Brain pericyte (primary cell): ENCODE measurements at places on chromosomes 5 and 9.

DNA sequence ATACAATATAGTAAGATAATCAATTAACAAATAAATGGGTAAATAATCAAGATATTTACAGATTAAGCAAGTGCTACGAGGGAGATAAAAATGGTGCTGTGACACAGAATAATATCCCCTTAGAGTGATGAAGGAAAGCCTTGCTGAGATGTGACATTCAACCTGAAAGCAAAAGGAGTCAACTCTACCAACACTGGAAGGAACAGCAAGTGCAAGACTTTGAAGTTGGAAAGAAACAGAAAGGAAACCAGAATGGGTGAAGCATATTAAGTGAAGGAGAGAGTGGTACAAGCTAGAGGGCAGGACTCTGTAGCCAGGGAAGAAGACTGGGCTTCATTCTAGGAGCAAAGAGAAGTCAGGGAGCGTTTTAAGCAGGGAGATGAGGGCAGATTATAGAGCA lies 12.2 kb upstream of the MEGF9 start:
- DNase-seq = no peak

GRCh38 chr5:127568166-127568565 lies 50.7 kb downstream of the PRRC1 start:
- DNase-seq = no peak

DNA sequence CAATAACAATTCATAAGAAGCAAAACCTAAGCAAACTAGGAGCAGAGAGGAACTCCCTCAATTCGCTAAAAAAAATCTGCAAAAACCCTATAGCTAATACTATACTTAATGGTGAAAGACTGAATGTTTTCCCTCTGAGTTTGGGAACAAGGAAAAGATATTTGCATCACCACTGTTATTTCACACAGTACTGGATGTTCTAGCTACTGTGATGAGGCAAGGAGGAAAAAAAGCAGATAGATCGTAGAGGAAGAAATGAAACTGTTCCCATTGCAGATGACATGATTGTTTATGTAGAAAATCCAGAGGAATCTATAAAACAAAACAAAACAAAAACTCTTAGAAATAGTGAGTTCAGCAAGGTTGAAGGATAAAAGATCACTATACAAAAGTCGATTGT lies 116.7 kb downstream of the PHF2 start:
- no peak for DNase-seq

- no peak for DNase-seq
Measured at GRCh38 chr9:84669288-84670137, at the start of gene NTRK2. TSS of gene NTRK2 (plus strand) at chr9:84669729. CDS start at chr9:84670749, 1,020 bp downstream.

GRCh38 chr9:114397219-114397847 lies 9.6 kb upstream of the AKNA start:
- no peak for DNase-seq

DNA sequence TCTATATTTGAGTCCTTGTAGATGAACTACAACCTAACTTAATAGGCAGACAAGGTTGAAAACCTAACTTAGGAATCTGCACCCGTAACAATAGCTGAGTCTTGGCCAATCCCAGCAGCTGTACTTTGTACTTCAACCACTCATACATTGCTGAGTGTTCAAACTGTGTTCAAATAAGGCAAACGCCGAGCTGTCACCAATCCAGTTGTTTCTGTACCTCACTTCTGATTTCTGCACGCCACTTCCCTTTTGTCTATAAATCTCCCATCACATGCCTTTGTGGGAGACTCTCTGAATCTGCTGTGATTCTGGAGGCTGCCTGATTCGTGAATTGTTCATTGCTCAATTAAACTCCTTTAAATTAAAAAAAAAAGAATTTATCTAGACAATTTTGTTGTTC lies 167.8 kb upstream of the TUT7 start:
- DNase-seq = no peak

DNA sequence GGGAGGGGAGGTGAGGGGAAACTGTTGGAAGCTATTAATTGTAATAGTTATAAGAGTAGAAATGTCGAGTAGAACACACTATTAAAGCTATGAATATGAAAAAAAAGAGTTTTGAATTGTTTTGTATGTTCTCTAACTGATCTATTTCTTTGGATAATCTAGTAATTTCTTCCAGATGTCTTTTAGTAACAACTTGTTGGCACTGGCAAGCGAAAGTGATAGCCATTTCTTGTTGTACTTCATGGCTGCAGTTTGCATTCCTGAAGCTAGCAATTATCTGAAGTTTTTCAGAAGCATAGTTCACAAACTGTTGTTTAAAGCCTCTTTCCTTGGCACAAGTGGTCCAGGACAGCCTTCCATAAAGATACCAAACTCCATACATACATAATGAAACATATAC lies 49.4 kb upstream of the SPATA31C2 start:
- DNase-seq = no peak

GRCh38 chr9:111621895-111622480 lies 9.1 kb upstream of the DNAJC25 start:
- DNase-seq = no peak

- DNase-seq = no peak
Measured at GRCh38 chr5:10977011-10977410, 216.0 kb upstream of the DAP start.

- DNase-seq = no peak
Measured at GRCh38 chr9:82164159-82164558, 175.6 kb downstream of the SPATA31D1 start.

DNA sequence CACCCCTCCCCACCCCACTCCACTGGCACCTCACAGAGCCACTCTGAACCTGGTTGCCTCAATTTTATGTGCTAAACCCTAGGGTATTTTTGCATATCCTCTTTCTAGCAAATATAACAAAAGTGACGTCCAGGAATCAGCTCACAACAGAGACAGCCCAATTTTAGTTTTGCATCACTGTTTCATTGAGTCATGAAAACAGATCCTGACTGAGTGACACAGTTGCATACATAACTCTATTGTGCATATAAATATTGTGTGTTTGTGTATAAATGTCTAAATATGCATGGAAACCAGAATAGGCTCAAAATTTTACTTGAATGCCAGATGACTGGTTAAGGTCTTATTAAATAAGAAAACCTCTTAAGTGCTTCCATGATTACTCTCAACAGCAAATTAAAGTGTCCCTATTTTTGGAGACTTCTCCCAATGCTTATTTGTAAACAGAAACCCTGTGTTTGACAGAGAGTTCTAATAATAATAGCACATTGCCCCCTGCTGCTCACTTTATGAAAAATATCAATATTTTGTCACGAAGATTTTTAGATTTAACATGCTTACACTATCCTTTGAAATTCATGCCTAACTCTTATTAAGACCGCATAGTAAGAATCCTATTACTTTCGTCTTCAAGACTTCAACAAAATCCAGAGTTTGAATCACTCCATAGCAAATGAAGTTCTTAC lies 75.5 kb upstream of the PRRC1 start:
- DNase-seq = no peak

- DNase-seq = no peak
Measured at GRCh38 chr5:177959315-177959714, 36.7 kb downstream of the PROP1 start.

DNA sequence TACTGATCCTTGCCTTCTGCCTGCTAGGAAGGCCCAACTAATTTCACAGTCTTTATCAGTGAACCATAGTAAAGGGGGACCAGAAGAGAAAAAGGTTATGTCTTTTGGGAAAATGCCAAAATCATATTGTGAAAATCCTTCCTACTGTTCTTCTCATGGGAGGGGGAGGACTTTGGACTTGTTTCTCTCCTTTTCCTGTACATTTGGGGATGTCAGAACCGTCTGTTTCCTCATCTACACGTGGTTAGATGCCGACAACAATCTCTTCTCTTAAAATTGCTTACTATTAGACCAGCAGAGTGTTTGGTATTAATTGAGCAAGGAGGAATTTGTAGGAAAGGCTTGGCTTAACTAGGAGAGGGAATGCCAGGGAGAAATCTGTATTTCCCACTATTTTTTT lies 77.2 kb downstream of the TMC1 start:
- no peak for DNase-seq

DNA sequence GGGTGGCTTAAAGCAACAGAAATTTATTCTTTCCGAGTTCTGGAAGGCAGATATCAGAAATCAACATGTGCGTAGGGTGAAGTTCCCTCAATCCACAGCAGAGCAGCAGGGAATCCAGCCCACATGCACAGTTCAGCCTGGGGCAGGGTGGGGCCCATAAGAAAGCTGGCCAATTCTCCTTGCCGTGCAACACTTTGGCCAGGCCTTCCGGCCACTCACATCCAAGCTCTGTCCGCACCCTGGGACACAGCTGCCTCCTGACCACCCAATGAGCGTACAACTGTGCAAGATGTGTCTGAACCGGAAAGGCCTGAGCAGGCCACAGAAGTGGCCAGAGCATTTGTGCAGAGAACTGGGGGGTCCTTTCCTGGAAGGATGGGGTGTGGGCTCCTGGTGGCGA lies 274.9 kb downstream of the GADD45G start:
- no peak for DNase-seq

GRCh38 chr5:159972538-159973362 lies 36.2 kb upstream of the TTC1 start:
- DNase-seq = no peak

DNA sequence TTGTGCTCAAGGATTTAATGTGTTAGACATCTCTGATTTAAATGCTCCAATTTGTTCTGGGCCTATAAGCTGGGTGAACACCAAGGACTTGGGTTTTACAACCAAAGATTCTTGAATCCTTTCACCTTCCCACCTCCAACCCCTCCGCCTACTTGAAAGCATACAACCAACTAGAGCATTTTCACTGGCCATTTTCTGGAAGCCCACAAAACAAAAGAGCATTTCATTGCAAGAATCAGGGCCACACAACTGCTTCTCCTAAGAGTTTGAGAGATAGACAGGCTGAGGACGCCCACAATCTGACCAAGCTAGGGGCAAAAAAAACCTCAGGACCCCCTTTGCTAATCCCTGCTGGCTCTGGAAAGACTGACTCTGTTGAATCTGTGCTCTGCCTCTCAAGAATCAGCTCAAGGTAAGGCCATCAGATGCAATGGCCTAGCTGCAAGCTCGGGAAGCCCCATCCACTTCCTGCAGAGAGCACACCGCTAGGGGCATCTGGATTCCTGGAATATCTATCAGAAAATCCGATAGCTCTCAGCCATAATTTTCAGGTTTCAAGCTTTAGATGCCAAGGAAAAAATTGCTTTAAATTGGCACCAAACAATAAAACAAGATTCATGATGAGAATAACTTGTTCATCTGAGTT lies 57.7 kb downstream of the RETREG1 start:
- DNase-seq = no peak

GRCh38 chr5:140145818-140146522 lies 20.2 kb downstream of the IGIP start:
- no peak for DNase-seq

- DNase-seq = no peak
Measured at GRCh38 chr9:4333787-4334186, 33.9 kb upstream of the GLIS3 start.

DNA sequence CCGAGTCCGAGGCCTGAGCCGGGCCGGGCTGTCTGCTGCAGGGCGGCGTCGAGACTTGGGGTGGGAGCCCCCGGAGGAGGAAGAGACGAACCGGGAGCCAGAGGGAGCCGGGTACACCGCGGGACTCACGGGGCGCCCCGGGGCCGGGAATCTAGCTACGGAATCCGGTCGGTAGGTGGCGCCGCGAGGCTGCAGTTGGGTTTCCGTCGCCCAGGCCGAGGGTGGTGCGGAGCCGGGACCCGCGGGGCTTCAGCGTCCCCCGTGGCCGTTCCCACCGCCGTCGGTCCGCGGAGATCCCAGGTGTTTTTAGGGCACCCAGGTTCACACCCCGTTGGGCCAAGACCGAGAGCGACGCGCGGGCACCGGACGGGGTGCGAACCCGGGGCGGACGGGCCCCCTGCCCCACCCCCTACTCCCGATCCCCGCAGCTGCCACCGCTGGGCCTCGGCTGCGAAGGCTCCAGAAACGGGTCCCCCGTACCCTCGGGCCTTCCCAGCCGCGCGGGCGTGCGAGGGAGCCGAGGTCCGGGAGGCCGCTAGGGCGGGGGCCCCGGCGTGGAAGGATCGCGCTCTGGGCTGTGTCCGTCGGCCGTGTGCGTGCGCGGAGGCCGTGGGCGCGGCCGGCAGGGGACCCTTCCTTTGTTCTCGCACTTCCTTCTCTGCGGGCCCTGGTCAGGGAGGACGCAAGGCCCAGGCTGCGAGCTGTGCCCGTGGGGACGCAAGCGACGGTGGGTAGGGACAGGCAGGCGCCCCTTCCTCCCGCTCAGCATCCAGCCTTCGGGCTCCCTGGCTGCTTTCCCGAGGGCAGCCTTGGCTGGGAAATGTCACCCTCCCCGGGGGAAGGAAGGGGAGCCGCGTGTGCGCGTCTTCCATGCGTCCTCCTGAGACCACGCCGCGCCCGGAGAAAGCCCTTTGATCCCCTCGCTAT lies 146.6 kb downstream of the GAPVD1 start:
- no peak for DNase-seq

DNA sequence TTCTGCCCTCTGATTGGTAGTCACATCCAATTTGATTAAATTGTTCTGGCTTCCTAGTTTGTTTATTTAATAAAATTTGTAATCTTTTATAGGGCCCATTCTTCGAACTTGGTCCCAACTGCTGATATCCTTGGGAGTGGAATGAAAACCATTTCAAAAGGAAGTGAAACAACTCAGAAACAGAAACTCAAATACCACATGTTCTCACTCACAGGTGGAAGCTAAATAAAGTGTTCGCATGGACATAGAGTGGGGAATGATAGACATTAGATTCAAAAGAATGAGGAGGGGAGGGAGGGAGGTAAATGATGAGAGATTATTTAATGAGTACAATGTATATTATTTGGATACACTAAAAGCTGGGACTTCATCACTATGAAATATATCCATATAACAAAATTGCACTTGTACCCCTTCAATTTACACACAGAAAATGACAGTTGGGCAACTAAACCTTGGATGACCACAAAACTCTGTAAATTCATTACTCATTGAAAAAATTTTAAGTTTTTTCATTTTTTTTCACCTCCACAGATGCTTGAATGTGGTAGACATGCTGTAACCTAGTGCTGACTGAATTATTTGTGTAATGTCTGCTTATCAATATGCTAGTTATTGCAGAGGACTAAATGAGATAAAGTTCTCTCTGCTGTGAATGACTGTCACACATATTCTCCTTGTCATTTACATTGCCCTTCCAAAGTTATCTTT lies 16.0 kb downstream of the ATP10B start:
- DNase-seq = no peak

DNA sequence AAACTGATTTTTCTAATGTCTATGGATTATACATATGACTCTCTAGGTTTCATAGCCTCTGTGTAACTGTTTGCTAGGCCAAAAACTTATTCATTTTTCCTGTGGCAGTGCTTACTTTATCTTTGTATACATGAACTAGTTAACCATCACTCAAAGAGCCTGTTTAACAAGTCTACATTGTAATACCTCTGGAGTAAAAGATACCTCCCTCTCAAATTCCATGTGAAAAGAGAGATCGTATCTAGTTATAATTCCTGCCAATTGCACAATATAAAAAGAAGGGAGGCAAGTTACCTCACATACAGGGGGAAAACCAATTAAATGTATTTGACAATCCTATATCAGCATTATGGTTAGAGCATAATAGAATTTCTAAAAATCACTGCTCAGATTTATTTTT lies 271.9 kb upstream of the ST8SIA4 start:
- DNase-seq = no peak

- DNase-seq = no peak
Measured at GRCh38 chr9:105835721-105836120, 141.4 kb downstream of the TMEM38B start.
